ENCODE measurements at places on chromosomes 2 and 18.
A peak's percentile ranks its signal among the peaks of the same experiment; 100 is the strongest.

GRCh38 chr2:1231466-1232063, 181.7 kb upstream of the TPO start:
- H3K27me3 ChIP-seq, result no peaks in the 10 kb centered on the region
- H3K4me1 ChIP-seq, result no peaks in the 10 kb centered on the region

DNA sequence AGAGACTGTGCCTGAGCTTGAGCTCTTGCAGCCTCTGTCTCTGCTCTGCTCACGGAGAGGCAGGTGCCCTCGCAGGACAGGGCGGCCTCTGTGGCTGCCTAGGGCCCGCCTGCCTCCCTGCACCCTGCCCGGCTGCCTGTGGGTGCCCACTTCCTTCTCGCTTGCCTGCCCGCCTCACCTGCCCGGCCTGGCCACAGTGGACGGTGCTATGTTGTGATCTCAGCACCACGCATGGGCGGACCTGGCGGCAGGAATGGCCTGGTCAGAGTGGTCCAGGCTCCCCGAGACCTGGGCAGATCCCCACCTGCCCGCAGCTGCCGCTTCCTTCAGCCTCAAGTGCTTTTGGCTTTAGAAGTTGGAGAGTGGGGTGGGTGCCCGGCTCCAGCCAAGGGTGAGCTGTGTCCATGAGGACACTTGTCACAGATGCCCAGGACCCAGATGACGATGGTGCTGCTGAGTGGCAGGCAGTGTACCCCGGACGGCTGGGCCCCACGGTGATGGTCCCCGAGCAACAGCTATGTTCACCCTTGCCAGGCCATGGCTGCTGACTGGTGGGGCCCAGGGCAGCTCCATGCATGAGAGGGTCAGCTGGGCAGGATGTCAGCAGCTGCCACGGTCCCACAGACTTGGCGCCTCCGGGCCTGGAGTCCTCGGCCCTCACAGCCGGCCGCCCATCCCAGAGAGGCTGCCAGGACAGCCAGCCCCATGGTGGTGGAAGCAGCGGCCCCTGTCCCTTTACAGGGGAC, 25.3 kb downstream of the RTP5 start:
- peak; percentile 73 for DNase-seq
- no peaks in the 10 kb centered on the region for H3K36me3 ChIP-seq
- no peaks in the 10 kb centered on the region for H3K27me3 ChIP-seq
- no peak overlapping the region for H3K4me3 ChIP-seq
- H3K27ac ChIP-seq, result peak overlapping the region; percentile 76
- H3K4me1 ChIP-seq, result peaks cover 59% of the 10 kb centered on the region

GRCh38 chr2:226213717-226214116, 585.9 kb downstream of the IRS1 start:
- H3K4me3 ChIP-seq, result no peak overlapping the region
- no peak overlapping the region for H3K27ac ChIP-seq
- H3K4me1 ChIP-seq, result peaks cover 16% of the 10 kb centered on the region
- no peak for DNase-seq

DNA sequence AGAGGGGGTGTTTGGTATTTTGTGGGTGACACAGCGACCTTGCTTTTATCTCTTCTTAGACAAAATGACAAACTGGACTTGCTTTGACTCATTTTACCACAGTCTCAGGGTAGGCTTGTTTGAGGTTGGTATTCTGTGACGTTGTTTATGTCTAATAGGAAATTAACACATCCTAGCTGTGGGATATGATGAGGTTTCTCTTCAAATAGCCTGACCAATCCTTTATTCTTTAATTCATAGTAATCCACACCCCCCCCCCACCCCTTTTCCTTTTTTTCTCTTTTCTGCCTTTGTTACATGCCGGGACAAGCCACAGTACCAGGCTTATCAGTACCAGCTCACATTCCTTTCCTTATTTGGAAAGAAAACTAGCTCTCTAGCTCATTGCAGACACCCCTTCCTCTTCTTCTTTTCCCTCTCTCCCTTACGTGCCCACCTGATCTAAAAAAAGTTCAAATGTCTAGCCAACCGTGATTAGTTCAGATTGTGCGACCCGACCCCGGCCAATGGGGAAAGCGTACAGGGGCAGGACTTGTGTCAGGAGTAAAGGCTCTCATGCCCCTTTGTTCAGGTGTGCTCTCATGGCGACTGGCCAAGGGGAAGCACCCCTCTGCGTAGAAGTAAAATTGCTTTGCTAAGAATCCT, 52.2 kb upstream of the PTPRM start:
- no peaks in the 10 kb centered on the region for H3K36me3 ChIP-seq
- no peak overlapping the region for H3K27ac ChIP-seq
- H3K4me3 ChIP-seq, result no peak overlapping the region
- H3K27me3 ChIP-seq, result no peaks in the 10 kb centered on the region
- no peak for DNase-seq
